K562 (cell line): ENCODE measurements at places on chromosomes 5 and 9. TPM values are rescaled to one million over a fixed set of nuclear protein-coding genes. Genes with fewer than 3 reads are reported as not detected.

- no peak for DNase-seq
- no peak overlapping the region for H3K4me3 ChIP-seq
- H3K36me3 ChIP-seq, result no peaks in the 10 kb centered on the region
- H3K27me3 ChIP-seq, result no peaks in the 10 kb centered on the region
- H3K27ac ChIP-seq, result no peak overlapping the region
- no peaks in the 10 kb centered on the region for H3K4me1 ChIP-seq
These were observed 384.0 kb upstream of the DMAC1 start for GRCh38 chr9:8183618-8184017.

DNA sequence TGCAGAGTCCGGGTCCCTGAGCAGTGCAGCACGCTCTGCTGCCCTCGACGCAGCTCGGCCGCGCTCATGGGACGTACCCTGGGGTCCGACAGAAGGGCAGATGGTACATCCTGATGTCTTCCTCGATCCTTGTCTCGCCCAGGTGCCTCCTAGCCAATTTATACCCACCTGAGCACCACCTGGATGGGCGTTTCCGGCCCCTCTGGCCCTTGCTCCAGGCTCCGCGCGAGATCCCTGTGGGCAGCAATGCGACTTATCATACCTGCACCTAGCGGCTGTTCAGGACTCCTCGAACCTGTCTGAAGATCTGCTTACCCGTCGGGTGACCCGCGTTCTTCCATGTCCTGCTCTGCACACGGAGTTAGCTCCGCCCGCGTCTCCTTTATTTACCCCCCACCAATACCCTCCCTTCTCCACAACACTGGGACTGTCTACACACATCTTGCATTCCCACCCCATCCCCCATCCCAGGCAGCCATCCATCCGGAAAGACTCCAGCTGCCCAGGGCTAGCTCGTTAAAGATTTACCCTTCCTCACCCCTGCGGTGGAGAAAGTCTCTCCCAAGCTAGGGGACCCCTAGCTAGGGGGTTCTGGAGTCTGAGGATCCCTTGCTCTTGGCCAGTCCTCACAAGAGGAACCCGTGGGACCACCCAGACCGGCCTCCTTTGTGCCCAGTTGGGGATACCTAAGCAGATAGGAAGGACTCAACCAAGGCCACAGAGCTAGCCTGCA, at the start of gene KIF12:
Gene KIF12, minus strand, starts transcription at position 357 of the 733 bp plus-strand sequence. Its CDS starts 16 bp downstream, at position 341.
- no peaks in the 10 kb centered on the region for H3K36me3 ChIP-seq
- H3K4me1 ChIP-seq, result peaks cover 12% of the 10 kb centered on the region
- DNase-seq, result no peak
- H3K27me3 ChIP-seq, result peaks cover 24% of the 10 kb centered on the region
- H3K27ac ChIP-seq, result no peak within 1 kb of the TSS

DNA sequence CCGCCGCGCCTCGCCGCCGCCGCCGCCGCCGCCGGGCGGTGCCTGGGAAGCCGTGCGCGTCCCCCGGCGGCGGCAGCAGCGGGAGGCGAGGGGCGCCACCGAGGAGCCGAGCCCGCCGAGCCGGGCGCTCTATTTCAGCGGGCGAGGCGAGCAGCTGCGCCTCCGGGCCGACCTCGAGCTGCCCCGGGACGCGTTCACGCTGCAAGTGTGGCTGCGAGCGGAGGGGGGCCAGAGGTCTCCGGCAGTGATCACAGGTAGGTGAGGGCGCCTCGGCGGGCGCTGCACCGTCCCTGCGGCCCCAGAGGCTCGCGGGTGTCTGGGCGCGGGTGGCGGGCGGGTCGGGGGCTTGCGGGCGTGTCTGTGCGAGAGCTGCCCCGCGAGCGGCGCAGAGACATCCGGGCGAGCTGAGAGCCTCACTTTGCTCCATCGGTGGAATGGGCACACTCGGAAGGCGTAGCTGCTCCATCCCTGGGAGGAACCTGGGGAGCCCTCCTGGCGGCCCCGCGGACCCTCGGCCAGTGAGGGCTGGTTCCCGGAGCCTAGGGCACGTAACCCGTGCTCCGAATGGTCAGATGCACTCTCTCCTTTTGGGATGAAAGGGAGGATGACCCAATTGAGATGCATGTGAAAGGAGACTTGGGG, 864 bp downstream of the PAPPA start:
- H3K4me3 ChIP-seq, result no peak overlapping the region
- peaks cover 7% of the 10 kb centered on the region; the same call in 2 of the 3 replicates for H3K27me3 ChIP-seq
- DNase-seq, result no peak
- H3K27ac ChIP-seq, result no peak overlapping the region

DNA sequence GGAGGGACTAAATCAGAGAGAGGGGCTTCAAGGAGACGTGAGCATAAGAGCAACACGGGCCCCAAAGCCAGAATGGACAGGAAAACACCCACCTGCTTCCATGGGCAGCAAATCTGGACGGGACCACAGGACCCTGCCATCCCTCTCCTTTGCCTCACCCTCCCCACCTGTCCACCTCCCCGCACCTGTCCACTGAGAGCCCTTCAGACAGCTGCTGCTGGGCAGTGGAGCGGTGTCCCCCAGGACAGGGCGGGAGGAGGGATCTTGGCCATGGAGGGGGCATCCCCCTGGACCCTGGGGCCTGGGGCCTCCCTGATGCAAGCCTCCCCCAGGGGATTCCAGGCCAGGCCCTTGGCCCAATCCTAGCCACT, 2.6 kb downstream of the CCDC183 start:
- no peak for DNase-seq
- H3K4me1 ChIP-seq, result peaks cover 41% of the 10 kb centered on the region; the same call in 2 of the 3 replicates
- H3K36me3 ChIP-seq, result peaks cover 2% of the 10 kb centered on the region; the same call in 1 of the 3 replicates
- no peaks in the 10 kb centered on the region for H3K27me3 ChIP-seq

DNA sequence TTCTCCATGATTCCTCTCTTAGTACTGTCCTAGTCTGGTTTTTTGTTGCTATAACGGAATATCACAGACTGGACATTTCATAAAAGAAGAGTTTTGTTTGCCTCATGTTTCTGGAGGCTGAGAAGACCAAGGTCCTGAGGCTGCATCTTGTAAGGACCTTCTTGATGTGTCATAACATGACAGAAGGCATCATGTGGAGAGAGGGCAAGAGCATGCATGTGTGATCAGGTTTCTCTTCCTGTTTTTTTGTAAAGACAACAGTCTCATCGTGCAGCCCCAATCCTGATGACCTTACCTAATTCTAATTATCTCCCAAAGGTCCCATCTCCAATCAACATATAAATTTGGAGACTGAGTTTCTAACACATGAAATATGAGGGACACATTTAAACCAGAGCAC, 108.4 kb downstream of the MSX2 start:
- no peaks in the 10 kb centered on the region for H3K4me1 ChIP-seq
- no peak for DNase-seq
- H3K36me3 ChIP-seq, result no peaks in the 10 kb centered on the region
- no peaks in the 10 kb centered on the region for H3K27me3 ChIP-seq

SOHLH1 gene
- 0.29 TPM in 1 of 2 replicates, not detected in the other for total RNA-seq

CD274 gene
- 0.18 and 0.24 TPM in 2 replicates for total RNA-seq

SLC9A3 gene
- 4.0 and 4.4 TPM in 2 replicates for total RNA-seq

HCN1 gene
- not detected in 2 replicates for total RNA-seq
